Activated T-cell treated with anti-CD3 and anti-CD28 coated beads for 24 hours (primary cell): ENCODE measurements at places on chromosomes 16 and 17.

GRCh38 chr16:674968-675883 lies at the start of gene RHBDL1:
RHBDL1 (plus strand) TSS chr16:675671; CDS start chr16:675791, 120 bp downstream.
- DNase-seq = no peak

- DNase-seq = no peak
These were observed 4.8 kb downstream of the GAS7 start for GRCh38 chr17:10193632-10194031.

DNA sequence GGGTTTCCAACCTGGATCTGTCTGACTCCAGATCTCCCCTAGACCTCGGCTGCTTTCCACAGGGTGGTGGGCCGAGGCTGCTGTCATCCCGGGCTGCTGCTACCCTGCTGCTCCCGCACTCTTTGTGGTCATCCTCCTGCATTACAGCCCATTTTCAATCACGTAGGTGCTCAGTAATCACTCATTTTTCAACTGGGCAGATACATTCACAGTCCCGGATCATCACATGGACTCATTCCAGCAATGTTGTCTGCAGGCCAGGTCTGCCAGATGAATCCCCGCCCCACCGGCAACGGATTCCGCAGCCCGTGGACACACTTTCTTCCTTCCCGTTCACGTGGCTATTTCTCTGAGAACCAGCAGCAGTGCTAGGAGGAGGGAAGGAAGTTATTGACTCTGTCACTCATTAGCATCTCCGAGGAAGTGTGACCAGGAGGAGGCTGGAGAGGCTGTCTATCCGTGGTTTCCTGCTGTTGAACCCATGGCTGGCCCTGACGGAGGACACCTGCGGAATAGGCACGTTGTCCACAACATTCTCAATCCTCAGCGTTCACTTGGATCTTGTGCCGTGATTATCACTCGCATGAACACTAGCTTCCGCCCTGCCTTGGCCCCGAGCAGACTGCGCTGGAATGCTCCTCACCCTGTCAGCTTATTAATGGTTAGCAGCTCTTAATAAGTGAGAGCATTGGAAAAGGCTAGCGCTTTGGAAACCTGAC lies 14.7 kb upstream of the ZCCHC14 start:
- DNase-seq = no peak

- DNase-seq = no peak
These were observed 17.5 kb upstream of the CNOT1 start for GRCh38 chr16:58647107-58647506.

DNA sequence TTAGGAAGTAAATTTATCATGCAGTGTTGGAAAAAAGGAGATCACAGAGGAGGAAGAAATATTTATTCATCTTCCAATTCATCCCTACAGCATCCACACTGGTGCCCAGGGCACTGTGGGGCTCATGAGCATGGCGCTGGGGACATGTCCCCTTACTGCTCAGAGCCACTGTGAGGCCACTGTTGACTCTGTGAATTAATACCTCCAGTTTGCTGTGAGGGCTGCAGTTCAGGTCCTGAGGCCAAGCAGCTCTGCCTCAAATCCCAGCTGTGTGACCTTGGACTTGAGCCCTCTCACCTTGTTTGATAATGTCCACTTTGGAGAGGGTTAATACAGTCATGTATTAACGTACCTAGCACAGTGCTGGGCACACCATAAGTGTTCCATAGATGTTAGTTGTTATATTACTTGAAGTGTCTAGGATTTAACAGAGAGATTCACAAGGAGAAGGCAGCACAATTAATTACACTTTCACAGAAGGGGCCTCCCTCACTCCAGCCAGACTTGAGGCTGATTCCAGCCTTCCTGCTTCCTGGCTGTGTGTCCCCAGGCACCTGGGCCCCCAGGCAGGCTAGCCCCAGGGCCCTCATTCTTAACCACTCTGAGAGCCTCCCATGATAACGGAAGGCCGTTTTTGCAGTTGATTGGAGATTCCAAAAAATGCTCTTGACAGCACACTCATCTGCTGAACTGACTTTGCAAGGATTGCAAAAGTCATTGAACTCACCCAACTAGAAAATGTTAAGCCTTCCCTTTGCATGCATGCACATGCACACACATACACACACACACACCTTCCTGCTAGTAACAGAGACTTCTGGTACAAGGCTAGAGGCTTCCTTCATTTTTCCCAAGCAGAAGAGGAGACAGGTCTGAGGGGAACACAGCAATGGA lies 29.4 kb downstream of the KATNIP start:
- no peak for DNase-seq

DNA sequence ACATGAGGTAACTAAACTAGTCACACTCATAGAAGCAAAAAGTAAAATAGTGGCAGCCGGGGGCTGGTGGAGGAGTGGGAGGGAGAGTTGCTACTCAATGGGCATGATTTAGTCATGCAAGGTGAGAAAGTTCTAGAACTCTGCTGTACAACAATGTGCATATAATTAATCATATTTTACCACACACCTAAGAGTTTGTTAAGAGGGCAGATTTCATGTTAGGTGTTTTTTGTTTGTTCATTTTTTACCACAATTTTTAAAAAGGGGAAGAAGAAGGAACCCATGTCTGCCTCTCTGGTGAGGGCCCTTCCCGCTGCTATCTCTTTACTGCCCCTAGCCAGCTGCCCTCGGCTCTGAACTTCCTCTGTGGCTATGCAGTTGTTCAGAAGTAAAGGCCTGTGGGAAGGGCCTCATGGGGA lies 11.2 kb downstream of the CD300LB start:
- DNase-seq = no peak

GRCh38 chr17:55527540-55528118 lies 16.4 kb upstream of the SMIM36 start:
- no peak for DNase-seq

GRCh38 chr16:49621241-49622083 lies 234.4 kb downstream of the ZNF423 start:
- no peak for DNase-seq

- no peak for DNase-seq
These were observed 10.3 kb upstream of the MLYCD start for GRCh38 chr16:83888672-83889044.

DNA sequence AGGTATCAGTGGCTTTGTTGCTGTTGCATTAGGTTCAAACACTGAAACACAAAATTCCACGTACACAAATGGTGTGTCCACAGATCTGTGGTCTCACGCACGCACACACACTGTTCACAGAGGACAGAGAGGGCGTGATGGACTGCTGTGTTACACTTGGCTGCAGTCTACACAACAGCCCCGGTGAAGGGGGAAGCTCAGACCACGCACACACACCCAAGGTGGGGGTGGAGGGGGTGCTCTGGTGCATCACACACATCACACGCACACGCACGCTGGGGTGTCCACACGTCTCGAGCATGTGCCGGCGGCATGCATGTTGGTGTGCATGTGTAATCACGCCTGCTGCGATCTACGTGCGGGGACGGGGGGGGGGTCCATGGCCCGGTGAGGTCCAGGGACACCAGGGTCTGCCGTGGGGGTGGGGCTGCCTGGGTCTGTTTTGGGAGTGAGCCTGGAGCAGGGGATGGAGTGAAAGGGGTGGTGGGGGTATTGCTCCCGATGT lies 7.3 kb downstream of the HSD3B7 start:
- no peak for DNase-seq

DNA sequence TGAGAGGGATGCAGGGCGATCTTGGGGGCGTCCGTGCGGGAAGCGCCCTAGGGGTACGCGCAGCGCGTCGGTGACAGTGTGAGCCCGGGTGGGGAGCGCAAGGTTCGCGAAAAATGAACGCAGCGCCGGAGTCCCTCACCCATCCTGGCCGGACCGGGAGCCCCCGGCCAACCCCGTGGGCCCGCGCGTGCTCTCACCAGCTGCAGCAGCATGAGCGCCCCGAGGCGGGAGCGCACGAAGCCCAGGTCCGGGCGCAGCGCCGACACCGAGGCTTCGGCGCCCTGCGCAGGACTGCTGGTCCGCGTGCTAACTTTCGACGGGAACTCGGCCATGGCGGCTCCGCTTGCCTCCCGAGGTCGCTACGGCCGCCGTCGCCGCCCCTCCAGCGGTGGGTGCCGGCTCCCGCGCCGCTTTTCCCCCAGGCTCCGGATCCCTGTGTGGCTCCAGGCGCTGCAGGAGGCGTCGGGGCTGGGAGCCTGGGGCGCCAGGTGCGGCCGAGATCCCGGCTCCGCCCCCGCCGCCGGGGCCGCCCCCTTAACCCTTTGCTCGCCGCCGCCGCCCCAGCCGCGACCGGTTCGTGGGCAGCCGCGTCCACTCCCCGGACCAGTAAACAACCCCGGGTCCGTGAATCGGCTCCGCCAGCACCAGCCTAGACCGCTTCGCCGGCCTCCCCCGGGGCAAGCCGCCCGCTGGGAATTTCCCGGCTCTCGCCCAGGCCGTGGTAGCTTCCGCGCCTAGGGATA lies at the start of gene PLLP:
TSS of gene PLLP (minus strand) at position 464 of the 743 bp plus-strand sequence. CDS start at position 332, 132 bp downstream.
- peak; percentile 16 for DNase-seq

DNA sequence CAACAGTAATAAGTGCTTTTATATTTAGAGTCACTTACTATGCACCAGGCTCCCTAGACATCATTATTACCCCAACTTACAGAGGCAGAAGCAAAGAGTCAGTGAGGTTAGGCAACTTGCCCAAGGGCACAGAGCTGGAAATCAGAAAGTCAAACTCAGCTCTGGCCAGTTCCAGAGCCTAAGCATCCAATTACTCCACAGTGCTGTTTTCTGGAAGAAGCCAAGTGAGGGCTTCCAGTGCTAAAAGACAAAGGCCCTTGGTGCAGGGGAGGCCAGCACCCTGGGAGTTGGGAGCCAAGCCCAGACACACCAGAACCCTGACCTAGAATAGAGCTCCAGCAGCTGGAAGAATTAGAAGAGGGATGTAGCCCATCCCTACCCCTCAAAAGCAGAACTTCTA lies 40.2 kb downstream of the C17orf67 start:
- no peak for DNase-seq

DNA sequence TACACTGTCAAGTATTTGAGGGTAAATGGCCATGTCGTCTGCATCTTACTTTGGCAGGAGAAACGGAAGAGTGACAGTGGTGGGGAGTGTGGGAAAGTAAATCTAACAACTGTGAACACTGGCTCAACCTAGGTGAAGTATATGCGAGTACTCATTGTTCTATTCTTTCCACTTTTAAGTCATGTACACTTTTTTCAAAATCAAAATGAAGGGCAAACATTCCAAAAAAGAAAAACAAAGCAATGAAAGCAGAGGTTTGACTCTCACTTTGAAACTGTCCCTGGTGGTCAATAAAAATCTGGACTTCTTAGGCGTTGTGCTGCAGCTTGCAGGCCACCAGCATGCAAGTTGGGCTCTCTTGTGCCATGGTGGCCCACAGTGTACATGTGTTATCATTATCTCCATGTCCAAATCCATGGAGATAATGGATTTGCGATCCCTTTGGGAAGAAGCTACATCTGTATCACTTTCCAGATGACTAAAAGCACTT lies 32.7 kb downstream of the STAT5B start:
- DNase-seq = no peak

- DNase-seq = no peak
These were observed 743 bp downstream of the ZNF624 start for GRCh38 chr17:16652847-16653366.

- DNase-seq = no peak
These were observed 88.4 kb upstream of the CIBAR2 start for GRCh38 chr16:85200471-85201278.

DNA sequence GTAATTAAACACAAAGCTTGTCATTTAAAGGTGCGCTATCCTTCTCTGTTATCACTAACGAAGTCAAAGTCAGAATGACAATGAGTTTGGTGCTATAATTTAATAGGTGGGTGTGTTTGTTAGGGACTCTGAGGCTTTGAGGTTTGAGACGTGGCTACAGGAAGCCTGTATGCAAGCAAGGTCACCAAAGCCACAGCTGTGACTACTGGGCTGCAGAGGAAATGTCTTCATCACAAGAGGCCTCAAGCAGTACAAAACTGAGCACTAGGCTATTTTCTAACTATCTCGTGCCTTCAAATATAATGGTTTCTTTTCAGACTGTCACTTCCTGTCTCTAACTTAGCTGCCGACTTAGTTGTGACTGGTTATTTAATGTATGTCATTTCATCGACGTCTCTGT lies 141.2 kb downstream of the AATF start:
- DNase-seq = peak; percentile 22

- no peak for DNase-seq
These were observed 5.5 kb upstream of the COIL start for GRCh38 chr17:56966338-56966737.

GRCh38 chr17:64240741-64241347 lies 22.2 kb downstream of the TEX2 start:
- no peak for DNase-seq

GRCh38 chr17:19497624-19498023 lies 36.0 kb upstream of the SLC47A1 start:
- DNase-seq = no peak

GRCh38 chr16:381789-382717 lies at the start of gene PGAP6:
PGAP6 (minus strand) TSS chr16:381978; CDS start chr16:381821, 157 bp downstream.
- DNase-seq = peak; percentile 58

- DNase-seq = no peak
These were observed 25.6 kb downstream of the SOST start for GRCh38 chr17:43732958-43733357.

GRCh38 chr17:9241371-9241712 lies 220.0 kb downstream of the NTN1 start:
- DNase-seq = no peak

GRCh38 chr17:43211480-43212402 lies at the start of gene TMEM106A:
TMEM106A (plus strand) TSS chr17:43211875; CDS start chr17:43213042, 1,167 bp downstream.
- peak; percentile 60 for DNase-seq

- DNase-seq = no peak
These were observed 358.2 kb downstream of the KIF2B start for GRCh38 chr17:54180950-54181349.

GRCh38 chr16:194516-194915 lies 14.3 kb downstream of the HBQ1 start:
- DNase-seq = no peak

- DNase-seq = no peak
These were observed at the start of gene ADAMTS18 for GRCh38 chr16:77434530-77435271. ADAMTS18 (minus strand) TSS chr16:77435034; CDS start chr16:77434695, 339 bp downstream.

GRCh38 chr16:55542459-55543082 lies 23.9 kb upstream of the CAPNS2 start:
- DNase-seq = no peak

GRCh38 chr17:13485327-13485726 lies 116.4 kb downstream of the HS3ST3A1 start:
- DNase-seq = no peak

- DNase-seq = no peak
These were observed 43.2 kb downstream of the RAI1 start for GRCh38 chr17:17724307-17725010.

- peak; percentile 47 for DNase-seq
These were observed 196.1 kb downstream of the GSG1L start for GRCh38 chr16:27867122-27868110.

GRCh38 chr17:44767493-44767892 lies 8.7 kb downstream of the ADAM11 start:
- no peak for DNase-seq

- DNase-seq = no peak
These were observed 7.1 kb downstream of the ANKFN1 start for GRCh38 chr17:56160422-56160821.
